ENCODE measurements at places on chromosomes 1 and 21.

- no peak for DNase-seq
Observed at GRCh38 chr1:229887043-229887822, 179.8 kb upstream of the GALNT2 start.

GRCh38 chr1:224884361-224884801 is 45.1 kb upstream of the DNAH14 start:
- DNase-seq = no peak

DNA sequence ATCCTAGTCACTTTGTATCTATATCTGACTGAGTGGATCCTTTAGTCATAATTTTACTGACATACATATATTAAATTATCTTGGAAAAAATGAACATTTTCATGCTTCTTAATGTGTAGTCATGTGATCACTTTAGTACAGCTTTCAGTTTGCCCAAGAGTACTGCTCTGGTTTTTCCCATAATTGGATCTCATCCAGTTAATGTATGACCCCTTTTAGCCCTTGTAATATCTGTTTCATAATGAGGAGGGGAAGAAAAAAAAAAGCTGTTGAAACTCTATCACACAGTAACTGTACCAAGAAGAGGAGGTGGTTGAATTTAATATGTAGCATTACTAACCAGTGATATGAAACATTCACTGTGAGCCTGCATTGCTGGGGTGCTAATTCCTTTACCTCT is 328.7 kb downstream of the PTPRC start:
- DNase-seq = no peak

- DNase-seq = no peak
Observed at GRCh38 chr1:199301472-199302217, 662.8 kb downstream of the PTPRC start.

- no peak for DNase-seq
Observed at GRCh38 chr1:172380441-172381244, 39.8 kb upstream of the C1orf105 start.

- no peak for DNase-seq
Observed at GRCh38 chr1:78234496-78234895, 188.7 kb downstream of the GIPC2 start.

DNA sequence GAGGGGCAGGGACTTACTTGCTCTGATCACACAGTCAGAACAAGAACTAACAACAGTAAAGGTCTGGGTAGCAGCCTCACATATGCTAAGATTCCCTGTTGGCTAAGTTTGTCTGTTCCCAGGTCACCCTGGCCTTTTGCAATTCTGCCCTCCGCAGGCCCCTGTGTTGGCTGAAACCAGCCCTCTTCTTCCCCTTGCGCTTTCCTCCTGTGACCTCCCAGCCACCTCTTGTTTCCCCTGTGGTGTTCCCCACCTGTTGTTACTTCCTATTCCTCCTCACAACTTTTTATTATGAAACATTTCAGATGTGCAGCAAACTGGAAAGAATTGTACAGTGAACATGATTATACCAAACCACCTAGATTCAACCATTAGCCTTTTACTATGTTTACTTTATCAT is 23.4 kb downstream of the MAPKAPK2 start:
- DNase-seq = no peak

DNA sequence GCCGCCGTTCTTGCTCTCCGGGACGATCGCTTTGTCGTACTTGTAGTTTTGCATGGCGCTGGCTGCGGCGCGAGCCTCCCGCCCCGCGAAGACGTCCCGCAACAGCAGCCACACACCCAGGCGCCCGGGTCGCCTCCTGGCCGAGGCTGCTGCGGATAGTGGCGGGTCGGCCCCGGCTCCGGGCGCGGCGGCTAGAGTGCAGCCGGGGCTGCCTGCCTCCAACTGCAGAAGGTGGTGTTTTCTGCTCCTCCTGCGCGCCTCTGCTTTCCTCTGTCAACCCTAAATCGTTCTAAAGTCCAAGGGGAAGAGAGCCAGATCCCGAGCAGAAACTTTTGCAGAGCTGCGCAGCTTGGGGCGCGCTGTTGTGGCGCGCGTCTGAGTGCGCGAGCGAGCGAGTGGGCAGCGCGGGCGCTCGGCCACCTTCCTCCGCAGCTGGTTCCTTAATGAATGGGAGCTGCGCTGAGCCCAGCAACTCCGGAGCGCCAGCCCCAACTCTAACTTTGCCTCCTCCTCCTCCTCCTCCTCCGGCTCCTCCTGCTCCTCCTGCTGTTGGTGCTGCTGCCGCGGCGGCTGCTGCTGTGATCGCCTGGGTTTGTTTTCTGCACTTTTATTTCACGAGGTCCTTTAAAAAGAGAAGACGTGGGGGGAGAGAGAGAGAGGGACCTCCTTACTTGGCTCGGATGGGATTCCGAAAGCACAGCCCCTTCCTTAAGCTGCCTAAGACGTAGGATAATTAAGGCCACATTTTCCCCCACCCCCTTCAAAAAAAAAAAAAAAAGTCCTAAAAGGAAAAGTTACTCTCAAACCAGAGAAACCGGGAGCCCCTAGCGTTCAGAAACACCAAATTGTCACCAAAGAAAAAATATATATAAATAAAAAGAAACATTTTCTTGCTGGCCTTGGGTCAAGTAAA is at the start of gene PLPP3:
Gene PLPP3 (minus strand): TSS at position 601 of the 913 bp plus-strand sequence. CDS start 547 bp downstream, at position 54.
- DNase-seq = peak; percentile 87

GRCh38 chr1:164651351-164651951 is 92.5 kb downstream of the PBX1 start:
- DNase-seq = no peak

- DNase-seq = no peak
Observed at GRCh38 chr1:158119976-158120653, 60.6 kb upstream of the CD1D start.

- no peak for DNase-seq
Observed at GRCh38 chr1:185627761-185628501, 106.3 kb upstream of the HMCN1 start.

DNA sequence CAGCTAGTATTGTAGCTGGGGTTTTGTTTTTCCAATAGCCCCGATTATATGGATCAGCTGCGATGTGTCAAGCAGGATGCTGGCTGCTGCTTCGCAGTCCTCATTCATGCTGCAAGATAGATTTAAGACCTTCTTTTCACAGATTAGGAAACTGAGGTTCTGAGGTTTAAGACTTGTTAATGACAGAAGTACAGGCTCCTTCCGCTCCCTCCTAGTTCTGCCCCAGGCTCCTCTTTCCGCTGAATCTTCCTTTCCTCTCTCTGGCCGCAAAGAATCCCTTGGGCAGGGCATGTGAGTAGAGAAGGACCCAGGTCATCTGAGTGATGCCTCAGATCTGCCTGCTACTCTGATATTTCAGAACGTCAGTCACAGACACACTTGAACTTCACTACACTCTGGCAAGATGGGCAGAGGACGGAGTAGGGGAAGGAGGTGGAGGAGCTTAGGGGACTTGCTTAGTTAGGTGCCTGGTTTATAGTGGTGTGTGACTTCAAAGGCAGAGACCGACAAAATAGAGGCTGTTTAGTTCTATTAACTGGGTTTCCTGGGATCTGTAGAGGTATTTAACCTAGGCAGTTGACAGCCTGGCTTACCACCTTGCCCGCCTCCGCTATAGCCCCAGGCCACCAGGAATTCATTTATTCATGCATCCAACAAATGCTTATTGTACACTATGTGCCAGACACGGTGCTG is 4.2 kb downstream of the IGSF21 start:
- DNase-seq = no peak

DNA sequence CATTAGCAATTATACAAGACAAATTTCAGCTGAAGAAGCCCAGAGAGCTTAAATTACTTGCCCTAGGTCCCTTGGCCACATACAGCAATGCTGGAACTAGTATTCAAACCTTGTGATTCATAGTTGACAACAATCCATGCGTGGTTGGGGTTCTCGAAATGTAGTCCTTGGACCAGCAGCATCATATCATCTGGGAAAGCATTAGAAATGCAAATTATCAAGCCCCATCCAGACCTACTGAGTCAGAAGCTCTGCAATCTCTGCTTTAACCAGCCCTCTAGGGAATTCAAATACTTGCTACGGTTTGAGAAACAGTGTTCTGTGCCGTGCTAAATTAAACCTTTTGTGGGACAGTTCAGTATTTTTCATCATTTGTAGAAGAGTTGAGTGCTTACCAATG is 65.1 kb downstream of the CLIC6 start:
- no peak for DNase-seq

- DNase-seq = peak; percentile 81
Observed at GRCh38 chr21:34771512-34772028, 102.8 kb downstream of the CLIC6 start.

DNA sequence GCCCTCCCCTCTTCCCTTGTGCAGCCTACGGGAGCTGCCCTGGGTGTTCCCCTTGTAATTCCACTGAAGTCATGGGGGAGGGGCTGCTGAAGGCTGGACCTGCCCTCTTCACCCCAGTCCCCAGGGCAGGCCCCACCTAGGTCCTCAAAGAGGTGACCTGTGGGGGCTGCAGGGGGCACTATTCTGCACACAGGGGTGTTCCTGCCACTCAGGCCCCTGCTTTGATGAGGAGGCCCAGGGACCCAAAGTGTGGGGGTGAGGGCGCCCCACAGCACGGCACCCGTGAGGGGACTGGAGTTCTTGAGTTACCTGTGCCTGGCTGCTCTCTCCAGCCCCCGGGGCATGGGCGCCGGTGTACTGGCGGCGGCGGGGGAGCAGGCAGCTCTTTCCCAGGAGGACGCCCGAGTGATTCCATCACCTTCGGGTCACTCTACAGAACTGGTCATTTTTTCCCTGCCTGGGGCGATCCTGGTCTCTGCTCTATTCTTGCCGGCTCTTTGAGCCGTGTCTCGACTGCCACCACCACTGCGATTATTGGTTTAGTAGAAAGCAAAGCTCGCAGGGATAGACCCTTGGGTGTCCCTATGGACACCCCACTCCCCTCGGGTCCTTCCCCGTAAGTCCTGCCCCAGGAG is 6.9 kb upstream of the PRDM16 start:
- DNase-seq = no peak

GRCh38 chr1:50126927-50127715 is 18.4 kb downstream of the ELAVL4 start:
- no peak for DNase-seq

DNA sequence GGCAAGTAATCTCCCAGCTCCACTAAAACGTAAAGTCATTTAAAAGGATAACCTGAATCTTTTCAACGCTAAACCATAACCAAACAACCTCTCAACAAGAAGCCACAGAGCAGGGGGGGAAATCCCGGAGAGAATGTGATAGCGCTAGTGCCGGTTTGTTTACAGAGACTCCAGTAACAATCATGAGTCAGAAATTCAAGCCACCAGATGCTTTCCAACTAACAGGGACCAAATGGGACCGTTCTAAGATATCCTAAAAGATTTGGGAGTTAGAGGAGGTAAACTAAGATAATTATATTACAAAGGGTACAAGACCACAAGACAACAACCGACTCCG is 825 bp downstream of the DCAF8 start:
- peak; percentile 78 for DNase-seq

DNA sequence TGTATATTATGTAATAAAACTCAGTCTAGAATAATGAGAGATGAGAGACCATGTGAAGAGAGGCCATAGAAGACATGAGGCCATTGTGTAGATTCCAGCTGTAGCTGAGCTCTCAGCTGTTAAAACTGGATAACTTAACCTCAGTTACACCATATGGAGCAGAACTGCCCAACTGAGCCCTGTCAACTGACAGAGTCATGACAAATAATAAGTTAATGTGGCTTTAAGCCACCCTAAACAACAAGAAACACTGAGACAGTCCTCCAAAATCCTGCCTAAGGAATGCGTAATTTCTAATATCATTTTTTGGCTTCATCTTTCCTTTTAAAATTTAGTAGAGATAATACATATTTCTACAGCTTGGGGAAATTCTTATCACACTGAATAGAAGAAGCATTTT is 580.0 kb upstream of the RGS18 start:
- no peak for DNase-seq

- DNase-seq = no peak
Observed at GRCh38 chr1:174654560-174654959, 206.8 kb downstream of the GPR52 start.

DNA sequence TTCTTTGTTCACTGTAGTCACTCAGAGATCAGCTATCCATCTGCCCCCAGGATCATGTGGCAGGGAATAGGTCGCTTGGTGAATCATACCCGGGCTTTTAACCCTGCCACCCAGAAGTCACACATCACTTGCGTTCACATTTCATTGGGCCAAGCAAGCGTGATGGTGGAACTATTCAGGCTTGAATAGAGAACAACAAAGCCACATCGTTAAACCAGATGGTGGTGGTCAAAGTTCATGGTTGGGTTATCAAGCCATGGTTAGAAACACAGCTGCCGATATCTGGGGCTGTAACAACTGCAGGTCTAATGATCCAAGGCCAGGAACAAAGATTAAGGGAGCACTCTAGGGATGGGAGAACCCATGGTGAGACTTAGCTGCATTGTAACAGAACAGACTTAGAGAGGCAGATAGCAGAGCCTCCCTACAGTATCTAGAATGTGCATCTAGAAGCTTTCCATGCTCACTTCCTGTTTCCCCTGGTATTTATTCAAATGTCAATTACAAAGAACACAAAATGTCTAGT is 40.0 kb upstream of the PTPRC start:
- no peak for DNase-seq

DNA sequence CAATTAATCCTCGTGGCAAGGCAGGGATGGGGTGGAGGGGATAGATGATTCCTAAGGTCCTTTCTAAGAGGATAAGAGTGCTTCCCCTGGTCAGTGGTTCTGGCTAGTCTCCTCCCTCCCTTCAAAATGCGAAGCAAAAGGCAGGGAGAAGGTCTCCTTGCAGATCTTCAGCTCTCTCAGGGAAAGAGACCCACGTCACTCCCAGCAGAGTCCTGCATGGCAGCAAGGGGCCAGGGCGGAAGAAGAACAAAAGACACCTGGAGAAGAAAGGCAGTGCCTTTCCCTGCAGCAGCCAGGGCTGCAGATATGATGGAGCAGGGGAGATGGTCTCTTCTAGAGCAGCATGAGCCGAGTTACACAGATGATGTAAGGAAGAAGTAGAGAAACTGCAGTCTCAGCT is 29.6 kb upstream of the SLAMF9 start:
- DNase-seq = no peak

GRCh38 chr1:77438236-77438913 is 156.6 kb downstream of the AK5 start:
- peak; percentile 90 for DNase-seq

GRCh38 chr1:184237588-184237987 is 149.2 kb upstream of the C1orf21 start:
- no peak for DNase-seq

DNA sequence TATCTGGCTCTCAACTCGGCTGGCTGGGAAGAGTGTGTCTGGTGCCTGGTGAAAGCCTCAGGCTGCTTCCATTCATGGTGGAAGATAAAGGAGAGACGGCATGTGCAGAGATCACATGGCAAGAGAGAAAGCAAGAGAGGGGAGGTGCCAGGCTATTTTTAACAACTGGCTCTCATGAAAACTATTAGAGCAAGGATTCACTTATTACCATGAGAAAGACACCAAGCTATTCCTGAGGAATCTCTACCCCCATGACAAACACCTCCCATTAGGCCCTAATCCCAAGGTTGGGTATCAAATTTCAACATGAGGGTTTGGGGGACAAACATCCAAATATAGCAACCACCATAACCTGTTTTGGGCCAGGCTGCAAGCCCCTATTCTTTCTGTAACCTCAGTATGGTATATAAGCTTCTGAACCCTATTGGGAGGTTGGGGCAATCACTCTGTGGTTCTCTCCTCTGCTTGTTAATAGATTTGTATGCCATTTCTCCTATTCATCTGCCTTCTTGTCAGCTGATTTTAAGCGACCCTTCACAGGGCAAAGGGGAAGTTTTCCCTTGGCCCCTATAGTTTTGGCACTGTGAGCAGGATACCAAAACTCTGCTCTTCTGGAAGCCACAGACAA is 179.0 kb upstream of the TNR start:
- DNase-seq = no peak
